ENCODE measurements at places on chromosomes 5 and 9.

DNA sequence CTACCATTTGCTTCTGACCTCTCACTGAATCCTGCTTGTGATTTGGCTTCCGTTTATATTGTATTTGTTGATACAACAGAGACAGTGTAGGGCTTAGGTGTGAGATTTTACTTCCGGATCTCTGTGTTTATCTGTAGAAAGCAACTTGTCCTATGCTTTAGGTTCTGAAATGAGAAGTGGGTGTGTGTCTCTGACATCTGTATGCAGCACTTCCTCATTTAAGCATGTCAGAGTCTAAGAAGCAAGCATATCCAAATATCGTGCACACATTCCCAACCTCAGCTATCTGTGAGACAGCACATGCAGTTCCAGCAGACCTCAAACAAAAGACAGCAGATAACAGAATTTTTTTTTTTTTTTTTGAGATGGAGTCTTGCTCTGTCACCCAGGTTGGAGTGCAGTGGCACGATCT is 16.3 kb downstream of the KLF9 start:
- DNase-seq: peak; percentile 91

DNA sequence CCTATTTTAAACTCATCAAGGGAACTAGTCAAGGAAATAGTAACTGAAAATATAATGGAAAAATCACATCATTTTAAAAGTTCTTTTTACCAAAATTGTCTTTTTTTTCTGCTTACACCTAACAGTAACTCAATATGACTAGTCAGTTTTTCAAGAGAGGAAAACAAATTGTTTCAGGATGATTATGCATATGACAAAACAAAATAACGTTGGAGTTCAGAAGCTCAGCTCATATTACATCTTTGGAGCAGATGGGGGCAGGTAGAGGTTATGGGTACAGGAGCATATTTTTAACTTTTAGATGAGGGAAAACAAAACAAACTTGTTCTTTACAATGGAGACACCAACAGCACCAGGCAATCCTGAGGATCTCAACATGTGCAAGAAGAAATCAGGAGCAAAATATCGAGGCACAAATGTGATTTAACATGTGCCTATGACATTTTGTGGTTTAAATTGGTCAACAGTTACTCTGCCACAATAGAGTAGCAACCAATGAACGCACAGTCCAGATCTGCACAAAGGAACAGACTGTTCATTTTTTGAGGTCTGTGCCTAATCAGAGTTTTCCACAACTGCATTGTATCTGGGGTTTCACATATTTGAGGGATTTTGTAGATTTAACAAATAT is 659.0 kb downstream of the ANXA1 start:
- DNase-seq: no peak

GRCh38 chr9:33690143-33690933 is 105.0 kb upstream of the PRSS3 start:
- DNase-seq: no peak

DNA sequence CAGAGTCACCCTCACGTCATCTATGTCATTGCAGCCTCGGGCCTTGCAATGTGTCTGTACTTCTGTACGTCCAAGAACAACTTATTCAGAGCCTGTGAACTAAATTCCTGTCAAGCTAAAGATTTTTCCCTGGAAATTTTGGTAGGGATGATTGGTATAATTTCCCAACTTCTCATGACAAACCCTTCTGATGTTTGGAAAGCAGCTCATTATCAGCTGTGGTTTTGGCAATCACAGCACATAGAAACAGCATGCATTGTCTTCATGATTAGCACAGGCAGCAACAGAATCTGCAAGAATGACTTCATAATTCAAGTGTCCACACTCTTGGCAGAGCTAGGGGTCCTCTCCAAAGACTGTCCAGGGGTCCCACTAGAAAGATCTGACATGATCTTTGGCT is 49.5 kb downstream of the APBA1 start:
- DNase-seq: no peak

GRCh38 chr5:136153581-136154236 is 21.1 kb downstream of the SMAD5 start:
- DNase-seq: no peak

DNA sequence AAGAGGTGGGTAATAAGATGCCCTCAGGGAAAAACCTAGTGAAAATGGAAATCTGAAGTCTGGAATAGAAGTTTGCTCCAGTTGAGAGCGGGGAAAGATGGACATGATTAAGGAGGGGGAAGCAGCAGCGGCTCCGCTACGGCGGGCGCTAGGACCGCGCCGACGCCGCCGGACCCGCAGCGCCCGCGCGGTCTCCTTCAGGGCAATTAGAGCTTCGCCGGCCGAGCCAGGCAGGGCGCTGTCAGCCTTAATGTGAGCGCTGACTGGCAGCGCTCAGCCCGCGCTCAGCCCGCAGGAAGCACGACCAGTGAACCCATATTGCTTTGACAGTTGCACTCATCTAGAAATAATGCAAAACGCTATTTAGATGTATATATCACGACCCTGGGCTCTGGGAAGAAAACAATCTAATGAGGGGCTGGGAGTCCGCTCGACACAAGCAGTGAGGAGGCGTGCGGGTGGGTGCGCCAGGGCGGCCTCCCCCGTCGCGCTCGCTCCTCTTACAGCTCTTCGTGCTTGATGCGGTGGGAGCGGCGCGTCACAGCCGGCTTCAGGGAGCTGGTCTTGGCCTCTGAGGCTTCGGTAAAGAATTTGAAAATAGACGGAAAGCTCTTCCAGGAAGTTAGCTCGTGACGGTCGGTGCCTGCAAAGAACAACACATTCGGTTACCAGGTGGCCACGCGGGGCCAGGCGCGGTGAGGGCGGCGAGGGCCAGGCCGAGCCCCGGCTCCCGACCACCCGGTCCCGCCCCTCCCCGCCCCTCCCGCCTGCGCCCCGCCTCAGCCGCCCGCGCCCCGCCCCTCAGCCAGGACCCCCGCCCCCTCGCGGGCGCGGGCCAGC is 37.7 kb downstream of the NR2F1 start:
- peak; percentile 75 for DNase-seq

GRCh38 chr9:118644066-118644465 is 725.2 kb downstream of the BRINP1 start:
- DNase-seq: no peak

All from suppressor macrophage (primary cell).